ENCODE measurements at places on chromosomes 5 and 9.

DNA sequence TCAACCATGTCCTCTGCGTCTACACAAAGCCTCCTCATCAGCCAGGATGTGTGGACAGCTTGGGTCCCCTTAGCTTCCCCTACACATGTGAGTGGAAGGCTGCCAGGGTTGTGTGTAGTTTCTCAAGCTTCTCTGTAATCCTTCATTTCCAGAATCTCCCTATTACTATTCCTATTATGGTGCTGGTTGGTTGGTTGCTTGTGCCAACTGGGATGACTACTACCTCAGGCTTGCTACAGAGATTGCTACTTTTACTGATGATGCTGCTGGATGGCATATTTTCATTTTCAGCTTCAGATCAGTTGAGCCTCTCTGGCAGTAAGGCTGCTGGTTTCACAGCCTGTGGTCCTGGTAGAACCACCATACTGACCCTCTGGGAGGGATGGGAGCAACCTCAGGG lies 39.9 kb downstream of the ATG10 start:
- no peak for DNase-seq

GRCh38 chr5:14492331-14492964 lies 89.1 kb upstream of the OTULINL start:
- DNase-seq, result no peak

- no peak for DNase-seq
Measured at GRCh38 chr9:21030389-21031035, 928 bp downstream of the HACD4 start.

GRCh38 chr5:91651704-91652103 lies 268.6 kb upstream of the ARRDC3 start:
- DNase-seq, result no peak

DNA sequence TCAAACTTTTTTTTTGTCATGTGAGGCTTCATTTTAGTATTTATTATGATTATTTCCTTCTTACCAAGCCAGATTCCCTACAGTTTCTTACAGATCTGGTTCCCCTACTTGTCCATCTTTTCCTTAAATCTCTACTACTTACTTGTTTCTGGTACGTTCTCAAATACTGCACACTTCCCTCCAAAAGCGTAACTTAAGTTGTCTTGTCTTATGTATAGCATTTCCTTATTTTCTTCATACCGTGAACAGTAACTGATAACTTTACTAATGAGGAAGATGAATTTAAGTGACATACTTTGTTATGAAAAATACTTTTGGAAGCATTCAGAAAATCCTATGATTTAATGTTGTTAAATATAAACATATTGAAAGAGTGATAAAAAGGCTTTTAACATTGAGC lies 67.3 kb downstream of the PARP8 start:
- DNase-seq, result no peak

DNA sequence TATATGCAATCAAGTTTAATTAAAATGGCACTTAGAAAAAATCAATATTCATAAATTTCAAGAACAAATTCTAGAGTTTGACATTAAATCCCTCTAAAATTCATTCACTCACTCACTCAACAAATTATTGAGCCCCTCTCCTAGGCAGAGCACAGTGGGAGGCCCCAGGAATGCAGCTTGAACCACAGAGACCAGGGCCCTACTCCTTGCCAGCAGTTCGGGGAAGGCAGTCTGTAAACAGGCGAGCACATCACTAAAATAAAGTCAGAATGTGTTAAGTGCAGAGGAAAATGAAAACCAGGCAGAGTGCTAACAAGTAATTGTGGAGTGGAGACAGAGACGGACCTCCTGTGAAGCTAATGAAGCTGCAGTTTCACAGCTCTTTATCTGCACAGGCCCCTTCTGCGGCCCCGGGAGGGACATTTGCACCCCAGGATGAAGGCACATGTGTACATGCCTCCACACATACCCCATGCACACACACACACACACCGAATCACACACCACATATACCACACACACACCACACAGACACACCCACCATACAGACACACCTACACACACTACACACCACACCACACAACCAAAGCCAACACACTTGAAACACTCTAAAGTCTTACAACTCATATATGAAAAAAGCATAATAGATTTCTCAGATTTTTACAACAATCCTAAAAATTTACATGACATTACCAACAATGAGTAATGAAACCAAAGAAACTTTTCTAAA lies 40.5 kb downstream of the BHMT start:
- no peak for DNase-seq

- DNase-seq, result no peak
Measured at GRCh38 chr9:69599232-69599971, 72.8 kb downstream of the APBA1 start.

DNA sequence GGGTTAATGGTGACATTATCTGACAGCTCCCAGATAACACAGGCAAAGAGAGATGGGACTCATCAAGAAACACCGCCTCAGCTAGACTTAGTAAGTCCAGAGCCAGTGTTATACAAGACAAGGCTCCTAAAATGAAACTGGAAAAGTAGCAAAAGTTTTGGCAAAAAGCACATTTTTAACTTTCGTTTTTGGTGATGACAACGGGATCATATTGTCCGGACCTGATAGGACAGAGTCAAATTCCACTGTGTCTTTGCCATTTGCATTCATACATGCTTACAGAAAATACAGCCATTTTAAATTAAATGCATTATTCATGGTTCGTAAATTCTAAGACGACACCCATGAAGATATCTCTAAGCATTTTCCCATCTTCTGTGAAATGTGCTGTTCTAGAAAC lies 152.1 kb downstream of the CRB2 start:
- no peak for DNase-seq

Measured in stimulated activated CD4-positive, alpha-beta T cell treated with anti-CD3 and anti-CD28 coated beads, Interleukin-1b, Interleukin-23, amount 100 ng/mL, for 1 hour (primary cell).